ENCODE measurements at places on chromosomes 7 and 10. TPM values are rescaled to one million over a fixed set of nuclear protein-coding genes. Genes with fewer than 3 reads are reported as not detected.

DNA sequence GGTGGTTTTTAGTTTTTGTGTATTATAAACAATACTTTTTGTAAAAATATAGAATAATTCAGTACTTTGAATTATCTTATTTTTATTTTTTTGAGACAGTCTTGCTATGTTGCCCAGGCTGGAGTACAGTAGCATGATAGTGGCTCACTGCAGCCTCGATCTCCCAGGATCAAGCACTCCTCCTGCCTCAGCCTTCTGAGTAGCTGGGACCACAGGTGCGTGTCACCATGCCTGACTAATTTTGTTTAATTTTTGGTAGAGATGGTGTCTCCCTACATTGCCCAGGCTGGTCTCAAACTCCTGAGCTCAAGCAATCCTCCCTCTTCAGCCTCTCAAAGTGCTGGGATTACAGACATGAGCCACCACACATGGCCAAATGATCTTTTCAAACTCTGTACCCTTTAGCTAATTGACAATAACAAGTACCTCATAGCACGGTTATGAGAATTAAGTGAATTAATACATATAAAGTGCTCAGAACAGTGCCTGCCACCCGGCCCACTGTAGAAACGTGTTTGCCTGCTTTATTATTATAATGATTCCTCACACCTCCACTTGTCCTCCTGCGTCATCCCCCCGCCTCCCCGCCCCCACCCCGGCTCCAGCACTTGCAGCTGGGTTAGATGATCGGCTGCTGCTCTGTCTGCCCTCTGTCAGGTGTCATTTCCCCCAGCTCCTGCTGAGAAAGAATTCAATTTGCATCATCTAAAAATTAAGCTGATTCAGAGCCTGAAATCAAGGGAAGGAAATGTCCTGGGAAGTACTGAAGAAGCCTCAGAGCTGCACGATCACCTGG, 53.6 kb upstream of the NRF1 start:
- peaks cover 5% of the 10 kb centered on the region for H3K27me3 ChIP-seq
- no peak overlapping the region for H3K27ac ChIP-seq
- no peak for DNase-seq

The BICC1 gene
- total RNA-seq: 0.18 TPM

DNA sequence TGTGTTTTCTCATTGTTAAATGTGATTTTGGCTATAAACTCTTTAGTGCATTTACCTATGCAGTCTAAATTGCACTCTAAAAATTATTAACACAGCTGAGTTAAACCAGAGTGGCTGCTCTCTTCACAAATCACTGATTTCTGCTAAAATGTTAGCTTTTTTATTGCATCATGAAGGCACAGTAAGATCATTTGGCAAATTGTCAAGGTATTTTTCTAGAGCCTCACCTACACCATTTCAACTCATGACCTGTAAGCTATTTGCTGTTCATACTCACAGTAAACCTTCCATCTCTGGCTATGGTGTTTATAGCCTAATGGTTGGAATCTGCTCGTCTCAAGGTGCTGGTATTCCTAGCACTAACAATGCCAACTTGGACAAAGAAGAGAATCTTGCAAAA, 25.7 kb downstream of the NDUFB2 start:
- H3K4me1 ChIP-seq: no peaks in the 10 kb centered on the region
- no peaks in the 10 kb centered on the region for H3K27me3 ChIP-seq
- H3K4me3 ChIP-seq: no peak overlapping the region
- H3K36me3 ChIP-seq: peaks cover 5% of the 10 kb centered on the region

DNA sequence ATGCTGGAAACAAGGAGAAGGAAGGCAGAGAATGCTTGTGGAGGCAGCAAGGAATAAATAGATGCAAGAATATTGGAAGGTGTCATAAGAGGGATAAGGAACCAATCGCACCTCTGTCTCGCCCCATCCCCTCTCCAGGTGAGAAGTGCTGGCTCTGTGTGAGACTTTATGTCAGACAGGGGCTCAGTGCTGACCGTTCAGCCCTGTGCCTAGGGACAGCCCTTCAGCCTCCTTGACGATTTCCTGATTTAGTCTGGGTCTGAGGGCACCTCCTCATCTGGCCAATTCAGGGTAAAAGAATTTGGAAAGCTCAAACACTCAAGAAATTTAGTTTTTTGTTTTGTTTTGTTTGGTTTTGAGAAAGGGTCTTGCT, 54.9 kb downstream of the FAM241B start:
- no peaks in the 10 kb centered on the region for H3K36me3 ChIP-seq
- H3K4me3 ChIP-seq: no peak overlapping the region
- H3K27ac ChIP-seq: no peak overlapping the region
- DNase-seq: no peak
- peaks cover 29% of the 10 kb centered on the region for H3K4me1 ChIP-seq
- H3K27me3 ChIP-seq: peaks cover 25% of the 10 kb centered on the region

- no peaks in the 10 kb centered on the region for H3K4me1 ChIP-seq
- H3K27me3 ChIP-seq: peaks cover 41% of the 10 kb centered on the region
- H3K4me3 ChIP-seq: no peak overlapping the region
- DNase-seq: no peak
- no peak overlapping the region for H3K27ac ChIP-seq
- H3K36me3 ChIP-seq: no peaks in the 10 kb centered on the region
Observed at GRCh38 chr10:126062131-126063032, 166.0 kb downstream of the FANK1 start.

- H3K36me3 ChIP-seq: no peaks in the 10 kb centered on the region
- H3K27me3 ChIP-seq: no peaks in the 10 kb centered on the region
- H3K4me1 ChIP-seq: no peaks in the 10 kb centered on the region
- DNase-seq: no peak
Observed at GRCh38 chr7:90951229-90951628, 313.0 kb upstream of the FZD1 start.

GRCh38 chr10:77296534-77297392, 340.8 kb downstream of the KCNMA1 start:
- H3K36me3 ChIP-seq: no peaks in the 10 kb centered on the region
- H3K27ac ChIP-seq: no peak overlapping the region
- no peak overlapping the region for H3K4me3 ChIP-seq
- DNase-seq: no peak
- H3K27me3 ChIP-seq: peaks cover 2% of the 10 kb centered on the region

DNA sequence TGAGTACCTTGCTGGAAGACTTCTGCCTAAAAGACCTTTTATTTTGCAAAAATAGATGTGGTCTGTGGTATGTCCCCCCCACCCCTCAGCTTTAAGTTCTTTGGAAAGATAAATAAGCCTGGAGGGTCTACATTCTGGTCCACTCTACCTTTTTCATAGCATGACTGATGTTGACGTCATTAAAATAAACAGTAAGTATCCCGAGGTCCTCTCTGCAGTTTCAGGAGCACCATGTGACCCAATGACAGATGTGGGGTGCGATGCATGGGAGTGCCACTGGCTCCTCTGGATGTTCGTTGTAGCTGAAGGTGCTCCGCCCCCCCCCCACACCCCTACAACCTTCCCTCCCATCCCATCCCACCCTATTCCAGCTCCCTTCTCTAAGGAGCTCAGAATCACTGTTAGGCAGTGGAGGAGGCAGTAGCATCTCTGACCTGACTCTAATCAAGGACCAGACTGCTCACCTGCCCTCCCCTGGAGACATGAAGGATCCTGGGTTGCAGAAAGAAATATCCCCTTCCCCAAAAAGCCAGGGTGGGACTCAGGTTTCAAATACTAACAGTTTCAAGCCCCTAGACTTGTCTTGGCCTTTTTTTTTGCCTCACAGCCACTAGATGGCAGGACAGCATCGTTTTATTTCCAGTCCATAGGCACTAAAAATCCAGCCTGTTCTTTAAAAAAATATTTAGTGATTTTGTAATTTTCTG, 25.1 kb downstream of the CASP7 start:
- H3K27me3 ChIP-seq: no peaks in the 10 kb centered on the region
- H3K27ac ChIP-seq: no peak overlapping the region
- no peaks in the 10 kb centered on the region for H3K4me1 ChIP-seq
- no peaks in the 10 kb centered on the region for H3K36me3 ChIP-seq
- H3K4me3 ChIP-seq: no peak overlapping the region
- DNase-seq: peak; percentile 27

Data from HepG2 (cell line).